ENCODE measurements at places on chromosomes 2 and 18.
A peak's percentile ranks its signal among the peaks of the same experiment; 100 is the strongest.

DNA sequence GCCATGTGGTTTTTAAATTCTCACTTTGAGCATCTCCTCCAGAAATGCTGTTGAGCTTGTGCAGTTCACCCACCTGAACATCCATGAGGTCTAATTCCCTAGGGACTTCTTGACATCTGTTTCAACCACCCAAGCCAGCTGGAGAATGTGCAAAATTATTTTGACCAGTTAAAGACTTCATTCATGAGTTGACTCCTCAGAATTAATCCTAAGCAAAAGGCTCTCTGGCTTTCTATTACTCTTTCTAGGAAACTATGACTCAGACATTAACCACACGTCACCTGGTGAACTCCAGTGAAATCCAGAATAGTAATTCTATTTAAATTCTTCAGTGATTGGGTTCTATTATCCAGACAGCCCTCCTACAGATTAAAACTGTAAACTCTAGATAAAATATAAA is 247.5 kb downstream of the NBAS start:
- peak; percentile 50 for DNase-seq

- DNase-seq, result no peak
These were observed 404.7 kb upstream of the CDH7 start for GRCh38 chr18:65346086-65346485.

DNA sequence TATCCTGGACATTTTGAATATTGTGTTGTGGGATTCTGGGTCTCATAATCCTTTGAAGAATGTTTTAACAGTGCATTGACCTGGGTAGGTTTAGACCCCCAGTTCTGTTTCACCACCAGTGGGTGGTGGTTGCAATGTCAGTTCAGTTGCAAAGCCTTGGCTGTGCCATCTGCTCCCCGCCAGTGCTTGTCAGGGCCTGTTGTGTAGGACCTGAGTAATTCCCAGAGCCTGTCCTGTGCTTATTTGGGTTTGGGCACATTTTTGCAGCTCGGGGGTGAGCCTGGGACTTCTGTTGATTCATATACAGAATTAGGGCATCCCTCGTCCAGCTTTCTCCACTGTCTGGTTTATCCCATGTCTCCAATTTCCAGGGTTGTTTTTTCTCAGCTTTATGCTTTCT is 24.8 kb downstream of the ATP9B start:
- DNase-seq, result no peak

- DNase-seq, result peak; percentile 51
These were observed 550 bp upstream of the MALL start for GRCh38 chr2:110116033-110116710.

DNA sequence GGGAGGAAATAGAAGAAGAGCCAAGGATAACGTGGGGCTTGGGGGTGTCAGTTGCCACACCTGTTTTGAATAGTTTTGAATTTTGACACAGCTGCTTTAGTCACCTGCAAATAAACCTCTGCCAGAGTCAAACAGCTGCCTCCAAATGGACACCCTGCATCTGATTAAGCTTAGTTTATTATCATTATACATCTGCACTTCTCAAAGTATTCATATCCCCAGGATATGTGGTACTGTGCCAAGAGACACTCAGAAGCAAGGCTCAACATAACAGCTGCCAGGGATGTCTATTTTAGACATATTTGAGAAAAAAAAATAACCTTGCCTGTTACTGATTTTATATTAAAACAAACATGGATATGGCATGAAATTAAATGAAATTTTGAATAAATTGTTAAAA is 122.5 kb upstream of the WDR75 start:
- DNase-seq, result peak; percentile 36

GRCh38 chr2:43238813-43239212 is 12.4 kb upstream of the ZFP36L2 start:
- no peak for DNase-seq

DNA sequence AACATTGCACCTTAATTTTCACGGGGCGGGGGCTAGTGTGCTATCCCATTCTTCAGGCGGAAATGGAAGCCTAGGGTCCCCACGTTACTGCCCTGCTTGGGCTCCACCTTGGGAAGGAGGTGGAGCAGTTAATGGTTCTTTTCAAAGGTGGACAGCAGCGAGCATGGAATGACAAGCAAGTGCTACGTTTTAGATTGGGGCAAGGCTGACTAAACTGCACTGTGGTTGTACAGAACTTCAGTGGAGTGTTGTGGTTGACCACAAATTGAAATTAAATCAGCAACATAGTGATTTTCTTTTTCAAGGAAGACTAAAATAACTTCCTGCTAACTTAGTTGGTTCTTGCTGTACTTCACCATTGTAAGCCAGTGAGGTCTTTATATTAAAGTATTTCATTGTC is 47.0 kb downstream of the CHRNA1 start:
- no peak for DNase-seq

DNA sequence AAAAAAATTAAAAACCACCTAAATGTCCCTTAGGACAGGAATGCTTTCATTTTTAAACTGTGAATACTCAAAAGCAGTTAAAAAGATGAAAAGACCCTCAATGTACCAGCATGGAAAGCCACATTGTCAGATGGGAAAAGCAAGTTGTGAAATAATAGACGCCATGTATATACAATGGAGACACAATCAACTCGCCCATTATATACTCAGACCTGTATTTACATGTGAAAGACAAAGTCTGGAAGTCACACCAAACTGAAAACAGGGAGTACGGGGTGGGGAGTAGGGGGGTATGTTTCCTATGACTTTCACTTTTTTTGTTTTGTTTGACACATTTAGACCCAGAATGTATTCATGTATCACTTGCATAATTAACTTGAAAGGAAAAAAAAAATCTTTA is 75.6 kb downstream of the CELF4 start:
- DNase-seq, result no peak

GRCh38 chr2:165863810-165864261 is 69.8 kb upstream of the GALNT3 start:
- no peak for DNase-seq

- DNase-seq, result no peak
These were observed 191.6 kb upstream of the SP5 start for GRCh38 chr2:170523506-170523905.

DNA sequence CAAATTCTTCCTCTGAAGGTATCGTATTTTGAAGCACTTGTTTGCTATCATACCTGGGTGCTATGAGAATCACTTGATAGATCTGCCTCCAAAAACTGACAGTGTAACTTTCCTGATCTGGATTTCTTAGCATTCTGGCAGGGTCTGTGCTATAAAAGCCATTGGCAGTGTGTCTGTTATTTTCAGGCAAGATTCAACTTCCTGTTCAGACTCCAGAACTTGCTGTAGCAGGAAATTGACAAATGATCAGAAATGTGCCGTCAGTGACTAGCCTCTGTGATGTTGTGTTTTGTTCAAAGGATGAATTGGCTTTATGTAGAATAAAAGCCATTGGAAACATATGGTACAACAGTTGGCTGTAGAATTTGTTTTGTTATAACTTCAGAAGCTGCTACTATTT is 273.3 kb downstream of the PTPRM start:
- no peak for DNase-seq

DNA sequence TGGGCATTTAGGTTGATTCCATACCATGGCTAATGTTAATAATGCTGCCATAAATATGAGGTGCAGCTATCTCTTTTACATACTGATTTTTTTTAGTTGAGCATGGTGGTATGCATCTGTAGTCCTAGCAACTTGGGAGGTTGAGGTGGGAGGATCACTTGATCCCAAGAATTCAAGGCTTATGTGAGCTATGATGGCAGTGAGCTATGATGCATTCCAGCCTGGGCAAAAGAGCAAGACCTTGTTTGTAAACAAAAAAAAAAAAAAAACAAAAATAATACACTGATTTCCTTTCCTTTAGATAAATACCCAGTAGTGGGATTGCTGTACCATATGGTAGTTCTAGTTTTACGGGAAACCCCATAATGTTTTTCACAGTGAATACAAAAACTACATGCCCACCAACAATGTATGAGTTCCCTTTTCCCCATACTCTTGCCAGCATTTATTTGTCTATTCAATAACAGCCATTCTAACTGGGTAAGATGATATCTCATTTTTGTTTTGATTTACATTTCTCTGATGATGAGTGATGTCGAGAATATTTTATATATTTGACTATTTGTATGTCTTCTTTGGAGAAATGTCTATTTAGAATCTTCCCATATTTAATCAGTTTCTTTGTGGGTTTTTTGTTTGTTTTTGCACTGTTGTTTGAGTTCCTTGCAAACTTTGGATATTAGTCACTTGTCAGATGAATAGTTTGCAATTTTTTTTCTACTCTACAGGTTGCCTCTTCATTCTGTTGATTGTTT is 281.0 kb upstream of the KYNU start:
- peak; percentile 27 for DNase-seq

DNA sequence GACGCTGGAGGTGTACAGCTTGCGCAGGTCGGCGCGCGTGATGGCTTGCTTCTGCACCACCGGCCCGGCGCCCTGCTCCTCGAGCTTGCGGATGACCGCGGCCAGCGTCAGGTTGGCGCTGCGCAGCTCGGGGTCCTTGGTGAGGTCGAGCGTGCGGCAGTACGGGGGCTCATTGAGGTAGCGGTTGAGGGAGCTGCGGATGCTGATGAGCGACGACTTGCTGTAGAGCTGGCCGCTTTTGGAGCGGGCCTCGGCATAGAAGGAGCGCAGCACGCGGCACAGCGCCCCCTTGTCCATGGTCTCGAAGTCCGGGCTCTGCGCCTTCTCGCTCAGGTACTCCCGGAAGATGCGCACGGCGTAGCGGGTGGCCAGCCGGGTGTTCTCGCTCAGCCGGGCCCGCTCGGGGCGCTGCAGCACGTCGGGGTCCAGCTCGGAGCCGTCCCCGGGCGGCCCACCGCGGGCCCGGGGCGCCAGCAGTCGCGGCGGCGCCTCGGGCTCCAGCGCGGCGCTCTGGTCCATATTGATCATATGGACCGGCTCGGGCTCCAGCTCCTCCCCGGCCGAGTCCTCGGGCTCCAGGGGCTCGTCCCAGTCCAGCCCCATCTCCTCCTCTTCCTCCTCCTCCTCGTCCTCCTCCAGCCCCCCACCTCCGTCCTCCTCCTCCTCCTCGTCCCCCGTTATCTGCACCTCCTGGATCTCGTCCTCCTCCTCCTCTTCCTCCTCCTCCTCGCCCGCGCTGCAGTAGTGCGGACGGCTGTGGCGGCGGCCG is 523 bp downstream of the KCTD1 start:
- DNase-seq, result peak; percentile 85

GRCh38 chr2:121836611-121837010 is 81.2 kb downstream of the TSN start:
- no peak for DNase-seq

DNA sequence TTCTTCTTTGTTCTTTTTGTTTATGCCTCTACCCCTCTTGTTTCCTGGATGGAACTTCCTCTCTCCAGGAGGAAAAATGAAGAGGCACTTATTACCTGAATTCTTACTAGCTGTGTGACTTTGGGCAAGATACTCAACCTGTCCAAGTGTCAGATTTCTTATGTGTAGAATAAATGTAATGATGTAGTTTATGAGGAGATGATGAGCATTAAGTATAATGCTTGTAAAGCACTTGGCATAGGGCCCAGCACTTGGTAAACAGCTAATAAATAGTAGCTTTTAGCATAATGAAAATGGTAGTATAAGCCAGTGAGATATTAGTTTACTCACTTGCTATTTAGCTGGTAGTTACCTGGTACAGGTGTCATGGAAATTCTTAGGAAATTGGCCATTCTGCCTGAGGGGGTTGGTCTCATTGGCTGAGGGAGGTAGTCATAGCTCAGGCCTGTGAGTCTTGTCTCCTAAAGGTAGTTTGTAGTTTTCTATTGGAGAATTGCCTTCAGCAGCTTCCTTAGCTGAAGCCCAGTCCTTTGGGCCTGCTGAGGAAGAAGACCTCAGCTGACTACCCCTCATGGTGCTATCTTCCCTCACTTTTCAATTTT is 133.4 kb upstream of the NABP1 start:
- no peak for DNase-seq

DNA sequence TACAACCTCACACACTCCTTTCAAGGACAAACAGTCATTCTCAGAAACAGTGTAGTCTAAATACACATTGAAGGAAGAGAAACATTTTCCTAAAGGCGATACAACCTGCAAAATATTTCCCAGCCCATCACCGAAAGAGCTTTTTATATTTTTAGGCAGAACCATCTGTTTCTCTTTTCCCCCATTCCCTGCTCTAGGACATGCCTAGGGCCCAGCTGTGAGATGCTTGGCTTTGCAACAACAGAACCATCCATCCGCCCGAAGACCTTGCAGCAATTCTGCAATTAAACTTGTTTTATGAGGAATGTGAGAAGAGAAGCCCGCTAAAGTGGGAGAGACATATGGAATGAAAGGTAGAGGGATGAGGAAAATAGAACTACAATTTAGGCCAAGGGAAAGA is 105.6 kb upstream of the RFX8 start:
- DNase-seq, result no peak

- DNase-seq, result no peak
These were observed 40.1 kb downstream of the RASGRP3 start for GRCh38 chr2:33516456-33516995.

GRCh38 chr2:38615237-38615636 is 12.5 kb upstream of the HNRNPLL start:
- peak; percentile 47 for DNase-seq

DNA sequence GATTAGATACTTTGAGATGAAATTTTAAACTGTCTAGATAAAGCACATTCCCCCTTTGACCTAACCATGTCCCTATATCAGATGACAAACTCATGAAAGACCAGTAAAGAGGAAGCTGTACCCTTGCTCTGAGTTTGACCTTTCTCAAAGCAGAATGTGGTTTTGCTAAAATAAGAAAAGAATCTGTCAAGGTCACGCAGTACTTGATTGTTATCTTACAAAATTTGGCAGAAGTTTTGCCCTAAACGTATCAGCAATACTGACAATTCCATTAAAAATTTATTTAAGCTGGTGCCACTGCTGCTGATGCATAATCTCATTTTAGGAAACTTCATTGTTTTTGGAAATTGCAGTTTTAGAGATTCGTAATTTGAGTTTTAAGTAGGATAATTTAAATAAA is 31.2 kb upstream of the GALM start:
- DNase-seq, result no peak

DNA sequence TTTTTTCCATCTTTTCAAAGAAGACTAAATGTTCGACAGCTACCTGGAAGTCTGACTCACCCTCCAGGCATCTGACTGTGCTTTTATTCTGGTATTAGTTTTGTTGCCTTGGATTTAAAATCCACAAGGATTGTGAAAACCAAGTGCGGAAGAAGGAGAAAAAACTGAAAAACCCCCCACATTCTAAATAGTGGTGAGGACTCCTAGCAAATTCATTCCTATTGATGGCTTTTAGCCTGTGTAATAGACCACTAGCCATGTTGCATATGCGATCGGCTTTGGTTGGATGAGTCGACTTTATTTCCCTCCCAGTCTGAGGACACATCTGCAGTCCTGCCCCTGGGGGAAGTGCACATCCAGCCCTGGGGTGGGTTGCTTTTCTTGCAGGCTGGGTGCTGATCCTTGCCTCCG is 16.9 kb downstream of the LDLRAD4 start:
- DNase-seq, result no peak

- DNase-seq, result peak; percentile 58
These were observed 620 bp upstream of the GALNT1 start for GRCh38 chr18:35580701-35581539.

DNA sequence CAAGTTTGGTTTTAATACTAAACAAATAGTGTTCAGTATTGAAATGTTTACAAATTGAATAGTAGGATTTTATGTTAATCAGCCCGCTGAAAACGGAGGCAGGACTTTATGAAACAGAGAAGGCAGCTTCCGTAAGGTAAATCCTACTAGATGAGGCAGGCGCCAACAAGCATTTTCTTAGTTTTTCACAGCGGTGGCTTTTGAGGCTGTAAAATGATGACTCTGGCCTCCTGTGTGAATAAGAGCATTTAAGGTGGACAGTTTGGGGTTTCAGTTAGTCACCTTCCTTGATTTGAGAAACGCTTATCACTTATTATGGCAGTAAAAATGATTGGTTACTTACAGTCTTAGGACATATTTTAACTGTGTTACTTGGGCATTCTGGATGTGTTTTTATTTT is 212.9 kb downstream of the PTGR3 start:
- DNase-seq, result no peak

- DNase-seq, result no peak
These were observed 566 bp upstream of the POLI start for GRCh38 chr18:54268751-54269150.

Measured in fibroblast of villous mesenchyme (primary cell).